Activated T-helper 2 cell treated with anti-CD3 and anti-CD28 coated beads, Interferon-gamma antibody, Interleukin-2, Interleukin-4, amounts not matched to agents 10 μg/mL and 5 μg/mL and 100 μg/mL, durations not matched to agents 14 hours and 24 hours and 36 hours (primary cell): ENCODE measurements at places on chromosomes 16 and 17. TPM values are rescaled to one million over a fixed set of nuclear protein-coding genes. Genes with fewer than 3 reads are reported as not detected.
A peak's percentile ranks its signal among the peaks of the same experiment; 100 is the strongest.

GRCh38 chr16:6682142-6682811, 650.4 kb upstream of the RBFOX1 start:
- H3K4me3 ChIP-seq: no peak overlapping the region
- H3K36me3 ChIP-seq: no peaks in the 10 kb centered on the region
- H3K27ac ChIP-seq: no peak overlapping the region
- no peak for DNase-seq
- no peaks in the 10 kb centered on the region for H3K27me3 ChIP-seq

The IKZF3 gene
- total RNA-seq: 18.3 and 20.3 TPM in 2 replicates

DNA sequence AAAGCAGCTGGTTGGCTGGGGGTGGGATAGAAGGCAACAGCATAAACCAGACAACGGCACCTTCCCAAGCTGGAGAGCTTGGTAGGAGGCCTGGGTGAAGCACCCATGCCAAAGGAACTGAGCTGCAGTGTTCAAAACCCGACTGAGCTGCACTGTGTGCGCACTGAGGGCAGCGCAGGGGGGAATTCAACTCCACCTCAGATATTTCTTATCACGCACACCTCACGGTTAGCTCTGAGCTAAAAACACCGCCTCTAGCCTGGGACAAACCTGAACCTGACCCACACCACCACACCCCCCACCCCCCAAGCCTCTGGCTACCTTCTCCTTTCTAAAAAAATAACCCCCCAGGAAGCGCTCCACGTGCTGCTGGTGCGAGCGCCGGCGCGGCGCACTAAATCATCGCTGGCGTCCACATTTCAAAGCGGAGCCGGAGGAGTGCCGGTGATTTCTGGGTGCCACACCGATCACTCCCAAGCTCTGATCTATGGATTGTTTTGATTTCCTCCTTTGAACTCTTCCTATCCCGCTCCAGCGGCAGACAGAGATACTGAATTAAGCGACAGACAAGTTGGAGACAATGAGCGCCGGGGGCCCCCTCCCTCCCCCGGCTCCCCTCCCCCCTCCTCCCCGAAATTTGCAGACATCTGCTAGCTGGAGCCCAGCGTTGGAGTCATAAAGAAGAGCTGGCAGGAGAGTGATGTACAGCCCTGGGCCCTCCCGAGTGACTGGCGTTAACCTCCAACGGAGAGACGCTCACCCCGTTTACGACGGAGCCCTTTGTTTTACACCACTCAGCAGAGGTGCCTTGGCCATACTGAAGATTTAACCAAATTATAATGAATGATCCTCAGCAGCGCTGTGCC, 85.0 kb downstream of the NOG start:
- H3K4me1 ChIP-seq: peaks cover 17% of the 10 kb centered on the region
- H3K27me3 ChIP-seq: peaks cover 40% of the 10 kb centered on the region
- H3K27ac ChIP-seq: no peak overlapping the region
- no peak overlapping the region for H3K4me3 ChIP-seq
- H3K36me3 ChIP-seq: no peaks in the 10 kb centered on the region

- H3K4me1 ChIP-seq: peaks cover 37% of the 10 kb centered on the region
- DNase-seq: peak; percentile 82
- H3K27ac ChIP-seq: peak overlapping the region; percentile 79
- peak overlapping the region; percentile 87 for H3K4me3 ChIP-seq
- peaks cover 37% of the 10 kb centered on the region for H3K36me3 ChIP-seq
Measured at GRCh38 chr16:89722392-89723278, 1.3 kb downstream of the ZNF276 start.

GRCh38 chr16:83810901-83811300, 3.1 kb downstream of the HSBP1 start:
- H3K27ac ChIP-seq: no peak overlapping the region

DNA sequence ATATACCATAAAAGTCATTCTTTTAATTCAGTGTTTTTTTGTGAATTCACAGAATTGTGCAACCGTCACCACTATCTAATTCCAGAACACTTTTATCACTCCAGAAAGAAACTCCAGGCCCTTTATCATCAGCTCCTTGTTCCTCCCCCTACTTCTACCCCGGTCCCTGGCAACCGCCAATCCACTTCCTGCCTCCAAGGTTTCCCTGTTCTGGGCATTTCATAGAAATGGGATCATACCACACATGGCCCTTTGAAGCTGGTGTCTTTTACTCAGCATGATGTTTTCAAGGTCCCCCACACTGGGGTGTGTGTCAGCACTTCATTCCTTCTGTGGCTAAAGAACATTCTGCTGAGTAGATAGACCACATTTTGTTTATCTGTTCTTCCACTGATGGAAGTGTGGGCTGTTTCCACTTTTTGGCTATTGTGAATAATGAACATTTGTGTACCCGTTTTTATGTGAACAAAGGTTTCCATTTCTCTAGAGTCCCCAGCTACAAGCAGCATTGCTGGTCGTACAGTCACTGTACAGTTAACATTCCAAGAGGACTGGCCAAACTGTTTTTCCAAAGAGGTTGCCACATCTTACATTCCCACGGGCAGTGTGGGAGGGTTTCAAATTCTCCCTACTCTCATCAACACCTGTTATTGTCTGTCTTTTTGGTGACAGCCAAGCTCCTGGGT, 75.8 kb upstream of the ZNF469 start:
- no peaks in the 10 kb centered on the region for H3K4me1 ChIP-seq
- no peak for DNase-seq
- no peaks in the 10 kb centered on the region for H3K36me3 ChIP-seq
- H3K27me3 ChIP-seq: no peaks in the 10 kb centered on the region
- no peak overlapping the region for H3K4me3 ChIP-seq
- H3K27ac ChIP-seq: no peak overlapping the region

DNA sequence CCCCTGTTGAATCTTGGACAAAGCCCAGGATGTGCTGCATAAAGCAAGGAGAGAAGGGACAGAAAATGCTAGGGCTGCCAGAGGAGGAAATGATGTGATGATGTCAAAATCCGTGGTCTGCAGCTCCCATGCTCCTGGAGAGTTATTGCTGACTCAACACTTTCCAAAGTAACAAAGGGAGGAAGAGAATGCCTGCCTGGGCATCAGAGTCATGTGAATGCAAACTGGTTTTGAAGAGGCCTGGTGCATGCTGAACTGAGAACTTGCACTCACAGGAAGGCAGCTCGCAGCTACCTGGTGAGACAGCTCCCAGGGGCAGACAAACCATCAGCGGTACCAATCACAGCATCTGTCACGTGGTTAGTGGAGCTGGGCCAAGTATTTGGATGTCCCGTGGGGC, 2.8 kb downstream of the MARVELD3 start:
- no peak overlapping the region for H3K27ac ChIP-seq
- no peaks in the 10 kb centered on the region for H3K36me3 ChIP-seq
- H3K27me3 ChIP-seq: peaks cover 17% of the 10 kb centered on the region
- no peaks in the 10 kb centered on the region for H3K4me1 ChIP-seq

The PARD6A gene
- total RNA-seq: 10.7 and 11.5 TPM in 2 replicates

The ABCA9 gene
- not detected in 2 replicates for total RNA-seq
